ENCODE measurements at places on chromosomes 5 and 9.

GRCh38 chr5:10838038-10838437 is 77.0 kb upstream of the DAP start:
- no peak for DNase-seq

DNA sequence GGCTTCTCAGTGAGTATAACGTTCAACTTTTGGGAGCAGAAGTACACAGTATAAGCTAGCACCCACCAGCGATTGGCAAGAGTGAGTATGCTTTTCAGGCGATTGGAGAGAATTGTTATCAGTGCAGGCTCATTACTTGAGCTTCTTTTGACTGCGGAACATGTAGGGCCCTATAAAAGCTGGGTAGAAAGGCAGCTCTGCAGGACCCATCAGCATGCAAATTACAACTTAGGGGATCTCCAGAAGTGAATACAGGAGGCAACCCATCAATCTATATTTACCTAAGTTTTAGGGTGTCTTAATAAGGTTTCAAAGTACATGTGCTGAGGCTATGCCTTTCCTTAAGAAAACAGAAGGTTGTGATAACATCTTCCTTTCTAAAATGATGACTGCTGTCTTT is 225.0 kb downstream of the MLLT3 start:
- DNase-seq, result no peak

GRCh38 chr5:80915716-80916115 is 44.4 kb upstream of the RASGRF2 start:
- no peak for DNase-seq

DNA sequence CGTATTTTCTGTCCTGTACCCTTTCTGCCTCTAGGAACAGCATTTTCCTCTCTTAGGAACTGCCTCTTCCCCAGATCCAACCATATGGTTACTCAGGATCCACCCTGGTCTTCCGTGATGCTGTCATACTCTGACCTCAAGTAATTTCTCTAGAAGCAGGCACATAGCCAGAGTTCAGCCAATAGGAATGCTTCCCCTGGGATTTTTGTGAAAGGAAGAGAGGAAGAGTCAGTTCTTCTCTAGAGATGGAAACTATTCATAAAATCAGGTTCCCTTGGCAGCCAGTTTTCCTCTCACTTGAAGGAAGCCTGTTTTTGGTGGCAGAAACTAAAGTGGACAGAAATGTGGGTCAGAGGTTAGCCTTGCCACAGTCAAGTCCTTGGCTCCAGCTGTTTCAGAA is 400.1 kb upstream of the PCSK5 start:
- no peak for DNase-seq

DNA sequence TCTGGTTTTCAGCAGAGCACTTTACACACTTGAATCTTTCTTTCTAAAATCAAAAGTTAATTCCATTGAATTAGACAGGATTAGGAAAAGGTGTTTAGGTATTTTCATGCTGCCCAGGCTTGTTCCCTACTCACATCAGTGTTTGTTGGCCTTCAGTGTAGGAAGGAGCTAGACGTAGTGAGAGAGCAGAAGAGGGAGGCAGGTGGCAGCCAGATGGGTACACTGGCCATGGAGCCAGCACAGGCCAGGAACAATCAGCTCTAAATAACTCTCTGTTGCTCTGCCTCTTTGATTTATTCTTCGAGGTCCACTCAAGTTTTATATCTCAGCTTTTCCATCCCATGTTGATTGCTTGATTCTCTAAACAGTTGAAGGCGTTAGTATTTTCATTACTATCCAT is 529.6 kb downstream of the PSAT1 start:
- DNase-seq, result no peak

DNA sequence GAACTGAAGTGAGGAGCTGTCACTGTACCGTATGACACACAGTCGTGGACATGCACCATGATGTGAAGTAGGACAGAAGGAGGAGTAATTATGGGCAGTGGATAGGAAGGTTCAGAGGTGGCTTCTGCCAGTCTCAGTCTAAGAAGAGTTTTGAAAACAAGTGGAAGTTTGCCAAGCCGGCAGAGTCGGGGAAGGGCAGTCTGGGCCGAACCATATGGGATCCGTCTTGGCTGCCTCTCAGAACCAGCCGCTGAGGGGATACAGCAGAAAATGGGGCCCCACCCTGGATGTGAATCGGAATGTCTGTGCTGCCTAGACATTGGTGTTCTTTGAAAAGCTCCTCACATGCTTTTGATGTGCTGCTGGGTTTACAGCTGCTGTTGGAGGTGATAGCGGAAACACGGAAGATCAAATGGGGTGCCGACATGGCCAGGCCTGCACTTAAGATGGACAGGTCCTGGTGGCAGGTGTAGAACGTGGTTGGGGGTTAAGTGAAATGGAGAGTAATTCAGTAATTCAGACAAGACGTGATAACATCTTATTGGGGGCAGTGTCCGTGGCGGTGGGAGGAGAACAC is 11.2 kb downstream of the SNX18 start:
- DNase-seq, result no peak

DNA sequence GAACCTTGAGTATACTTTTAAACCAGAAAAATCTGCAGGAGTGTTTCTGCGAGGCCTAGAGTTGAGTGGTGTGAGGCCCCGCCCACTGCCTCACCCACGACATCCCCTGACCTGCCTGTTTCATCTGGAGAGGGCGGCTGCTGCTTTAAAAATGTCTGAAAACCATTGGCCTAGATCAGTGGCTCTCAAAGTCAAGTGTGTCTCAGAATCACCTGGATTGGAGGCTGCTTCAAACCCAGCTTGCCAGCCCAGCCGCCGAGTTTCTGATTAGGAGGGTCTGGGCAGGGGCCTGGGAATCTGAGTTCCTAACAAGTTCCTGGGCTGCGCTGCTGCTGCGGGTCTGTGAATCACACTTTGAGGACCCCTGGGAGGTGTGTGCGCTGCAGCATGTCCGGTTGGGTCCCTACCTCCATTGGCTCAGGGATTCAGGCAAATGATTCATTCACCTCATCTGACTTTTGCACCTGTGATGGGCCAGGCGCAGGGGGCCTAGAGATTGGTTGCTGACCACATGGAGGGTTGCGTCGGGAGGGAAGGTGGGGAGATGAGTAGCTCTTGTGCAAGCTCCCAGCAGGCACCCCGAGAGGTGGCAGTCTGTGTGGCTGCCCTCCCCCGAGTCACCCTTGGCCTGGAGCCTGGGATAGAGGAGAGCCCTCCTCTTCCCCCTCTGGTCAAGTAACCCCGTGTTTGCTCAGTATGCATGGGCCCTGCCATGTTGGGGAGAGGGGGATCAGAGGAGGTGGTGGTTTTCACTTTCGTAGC is 27.6 kb upstream of the HMCN2 start:
- DNase-seq, result no peak

GRCh38 chr5:17216974-17217492 is 398 bp upstream of the BASP1 start:
- no peak for DNase-seq

GRCh38 chr5:146761811-146762210 is 116.7 kb downstream of the PPP2R2B start:
- DNase-seq, result no peak

DNA sequence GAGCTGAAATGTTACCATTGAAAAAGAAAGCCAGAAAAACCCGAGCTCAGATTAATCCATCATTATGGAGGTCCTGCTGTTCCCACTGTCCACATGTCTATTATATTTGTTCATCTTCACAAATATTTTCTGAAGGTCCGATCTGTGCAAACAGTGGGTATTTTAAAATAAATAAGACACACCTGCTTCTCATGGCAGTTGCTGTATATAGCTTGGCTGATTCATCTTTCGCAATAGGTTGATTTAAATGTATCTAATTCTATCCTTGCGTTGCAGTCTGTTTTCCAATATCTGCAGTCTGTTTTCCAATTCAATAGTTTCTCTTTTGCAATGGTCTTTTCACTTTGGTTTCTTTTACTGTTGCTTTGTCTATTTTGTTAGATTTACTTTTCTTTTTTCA is 87.4 kb upstream of the PCA3 start:
- no peak for DNase-seq

- DNase-seq, result no peak
Observed at GRCh38 chr9:23772385-23772783, 53.7 kb downstream of the ELAVL2 start.

DNA sequence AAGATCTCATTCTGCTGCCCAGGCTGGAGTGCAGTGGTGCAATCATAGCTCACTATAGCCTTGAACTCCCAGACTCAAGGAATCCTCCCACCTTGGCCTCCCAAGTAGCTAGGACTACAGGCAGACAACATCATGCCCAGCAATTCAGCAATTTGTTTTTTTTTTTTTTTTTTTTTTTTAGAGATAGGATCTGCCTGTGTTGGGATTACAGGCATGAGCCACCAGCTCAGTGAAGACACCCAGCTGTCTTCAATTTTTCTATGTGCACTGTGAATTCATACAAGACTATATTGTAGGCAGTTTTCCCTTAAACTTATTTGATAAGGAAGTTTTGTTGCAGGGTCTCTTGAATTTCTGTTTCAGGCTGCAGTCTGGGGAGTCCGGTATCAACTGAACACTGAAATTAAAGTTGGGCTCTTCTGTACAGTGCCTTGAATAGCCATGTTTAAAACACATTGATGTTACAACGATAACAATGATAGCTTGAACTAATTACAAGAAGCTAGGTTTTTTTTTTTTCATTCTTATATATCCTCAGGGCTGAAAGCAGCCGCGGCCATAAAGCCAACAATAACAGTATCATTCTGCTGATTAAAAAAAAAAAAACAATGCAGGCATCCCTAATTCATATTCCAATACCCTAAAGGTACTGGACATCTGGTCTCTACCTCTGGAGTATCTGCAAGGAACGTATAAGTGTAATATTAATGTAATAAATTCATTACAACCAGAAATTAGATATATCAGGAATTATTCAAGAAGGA is 63.5 kb downstream of the MPDZ start:
- DNase-seq, result no peak

DNA sequence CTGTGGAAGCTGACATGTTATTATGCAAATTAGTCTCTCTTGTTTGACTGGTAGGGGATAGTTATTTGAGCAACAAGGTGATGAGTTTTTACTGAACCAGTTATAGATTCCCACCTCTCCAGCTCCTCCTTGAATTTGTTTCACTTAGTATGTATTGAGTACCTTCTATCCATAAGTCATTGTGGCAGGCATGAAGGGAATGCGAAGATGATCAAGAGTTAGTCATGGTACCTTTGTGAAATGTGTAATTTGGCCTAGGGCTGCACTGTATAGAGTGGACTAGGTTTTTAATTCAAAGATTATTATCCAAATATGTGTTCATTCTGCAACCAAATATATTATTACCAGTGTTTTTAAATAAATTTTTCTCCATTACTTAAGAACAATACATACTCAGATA is 110.1 kb downstream of the HACD4 start:
- DNase-seq, result no peak

GRCh38 chr5:67431191-67431590 is 234.6 kb upstream of the CD180 start:
- DNase-seq, result no peak

DNA sequence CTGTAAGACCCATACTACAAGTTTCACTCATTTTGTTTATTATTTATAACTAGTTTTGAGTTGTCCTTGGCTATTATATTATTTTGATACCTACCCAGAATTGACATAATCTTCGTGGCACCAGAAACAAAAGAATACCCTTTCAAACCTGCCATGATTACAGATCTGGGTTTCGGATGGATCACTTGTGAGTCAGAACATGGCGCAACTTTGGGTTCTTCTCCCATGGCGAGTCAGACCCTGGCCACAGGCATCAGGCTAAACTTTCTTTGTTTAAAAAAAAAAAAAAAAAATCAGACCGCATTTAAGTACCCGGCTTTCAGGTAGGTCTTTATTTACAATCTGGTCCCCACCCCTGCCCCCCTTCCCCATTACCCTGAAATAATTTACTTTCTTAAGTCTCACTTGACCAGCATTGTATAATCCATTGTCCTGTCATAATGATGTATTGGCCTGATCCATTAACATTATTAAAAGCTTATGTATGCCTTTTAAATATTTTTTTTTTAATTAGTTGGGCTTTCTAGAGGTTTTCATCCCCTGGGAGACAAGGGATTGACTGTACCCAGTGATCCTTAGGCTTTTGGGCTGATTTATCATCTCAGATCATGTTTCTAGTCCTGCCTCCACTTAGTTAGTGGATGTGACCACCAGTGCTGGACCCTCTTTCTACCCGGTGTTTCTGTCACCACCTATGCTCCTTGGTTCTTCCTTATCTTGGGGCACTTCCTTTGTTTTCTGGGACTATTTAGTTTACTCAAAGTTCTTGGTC is 43.9 kb downstream of the F2RL2 start:
- no peak for DNase-seq

DNA sequence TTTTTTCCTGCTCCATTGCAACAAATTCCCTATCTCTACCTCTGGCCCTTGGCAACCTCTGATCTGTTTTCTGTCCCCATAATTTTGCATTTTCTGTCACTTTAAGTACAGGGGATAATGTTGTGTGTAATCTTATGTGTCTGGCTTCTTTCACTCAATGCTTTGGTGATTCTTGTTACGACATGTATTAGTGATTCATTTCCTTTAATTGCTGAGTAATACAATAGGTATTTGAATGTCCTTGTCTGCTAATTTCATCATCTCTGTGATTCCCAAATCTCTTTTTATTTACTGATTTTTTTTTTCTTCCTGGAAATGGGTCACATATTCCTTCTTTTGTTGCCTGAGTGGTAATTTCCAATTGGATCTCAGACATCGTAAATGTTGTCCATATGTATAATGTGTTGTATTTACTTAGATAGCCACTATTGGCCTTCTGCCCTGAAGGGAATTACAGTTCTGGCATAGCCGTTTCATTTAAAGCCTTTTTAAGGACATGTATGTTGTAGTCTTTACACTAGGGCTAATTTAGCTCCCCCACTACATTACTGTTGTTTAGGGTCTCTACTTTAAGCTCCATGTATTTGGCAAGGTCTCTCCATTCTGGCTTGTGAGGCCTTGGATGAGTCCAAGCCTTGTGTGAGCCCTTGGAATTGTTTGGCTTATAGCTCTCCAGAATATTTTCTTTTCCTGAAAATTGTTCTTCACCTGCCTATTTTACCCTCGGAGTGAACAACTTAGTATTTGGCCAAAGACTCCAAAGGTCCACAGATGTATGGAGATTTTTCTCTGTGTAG is 683.8 kb downstream of the LRRC70 start:
- no peak for DNase-seq

DNA sequence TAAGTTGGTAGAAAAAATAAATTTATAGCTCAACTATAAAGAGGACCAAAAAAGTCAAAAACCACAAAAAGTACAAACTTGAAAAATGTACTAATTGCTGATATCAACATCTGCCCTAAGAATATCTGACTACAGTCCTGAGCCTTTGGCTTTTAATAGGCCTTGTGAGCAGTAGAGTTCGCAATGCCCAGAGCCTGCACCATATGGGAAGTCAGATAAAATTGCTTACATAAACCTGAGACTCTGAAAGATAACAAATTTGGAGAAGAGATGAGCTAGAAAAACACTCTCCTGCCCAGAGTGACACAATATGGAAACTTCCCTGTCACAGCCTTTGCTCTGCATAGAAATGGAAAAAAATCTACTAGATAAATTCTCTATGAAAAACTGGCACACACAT is 368.0 kb upstream of the GRIN3A start:
- no peak for DNase-seq

- no peak for DNase-seq
Observed at GRCh38 chr5:140153905-140154304, 21.1 kb upstream of the CYSTM1 start.
